Stimulated activated effector memory CD8-positive, alpha-beta T cell treated with anti-CD3 and anti-CD28 coated beads, Interleukin-12 subunit alpha, Interleukin-12 subunit beta, amount 100 ng/mL, for 72 hours (primary cell): ENCODE measurements at places on chromosomes 5 and 9.

DNA sequence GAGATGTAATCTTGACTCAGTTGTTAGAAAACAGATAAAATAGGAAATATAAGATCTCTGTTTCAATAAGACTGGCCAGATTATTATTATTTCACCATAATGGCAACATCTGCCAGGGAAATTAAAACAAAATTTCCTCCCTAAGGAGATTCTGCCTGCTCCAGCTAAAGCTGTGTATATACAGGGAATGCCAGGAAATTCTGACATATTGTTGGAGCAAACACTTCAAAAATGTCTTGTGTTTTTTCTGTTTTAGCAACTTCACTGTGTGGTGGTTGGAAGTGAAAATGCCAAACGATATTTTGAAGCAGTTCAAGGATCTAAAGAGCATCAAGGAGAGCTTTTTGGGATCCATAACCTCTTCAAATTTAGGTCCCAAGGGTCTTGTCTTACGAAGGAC is 90.8 kb downstream of the ERCC6L2 start:
- no peak for DNase-seq

- DNase-seq = no peak
Observed at GRCh38 chr5:135225856-135226560, 173.0 kb downstream of the MACROH2A1 start.

GRCh38 chr9:84121991-84122523 is 141.5 kb downstream of the RMI1 start:
- DNase-seq = no peak

GRCh38 chr9:110605565-110605964 is 26.0 kb upstream of the SVEP1 start:
- DNase-seq = no peak

- no peak for DNase-seq
Observed at GRCh38 chr5:153513156-153513555, 22.7 kb downstream of the GRIA1 start.

- DNase-seq = no peak
Observed at GRCh38 chr5:118052503-118052902, 935.8 kb downstream of the DTWD2 start.

DNA sequence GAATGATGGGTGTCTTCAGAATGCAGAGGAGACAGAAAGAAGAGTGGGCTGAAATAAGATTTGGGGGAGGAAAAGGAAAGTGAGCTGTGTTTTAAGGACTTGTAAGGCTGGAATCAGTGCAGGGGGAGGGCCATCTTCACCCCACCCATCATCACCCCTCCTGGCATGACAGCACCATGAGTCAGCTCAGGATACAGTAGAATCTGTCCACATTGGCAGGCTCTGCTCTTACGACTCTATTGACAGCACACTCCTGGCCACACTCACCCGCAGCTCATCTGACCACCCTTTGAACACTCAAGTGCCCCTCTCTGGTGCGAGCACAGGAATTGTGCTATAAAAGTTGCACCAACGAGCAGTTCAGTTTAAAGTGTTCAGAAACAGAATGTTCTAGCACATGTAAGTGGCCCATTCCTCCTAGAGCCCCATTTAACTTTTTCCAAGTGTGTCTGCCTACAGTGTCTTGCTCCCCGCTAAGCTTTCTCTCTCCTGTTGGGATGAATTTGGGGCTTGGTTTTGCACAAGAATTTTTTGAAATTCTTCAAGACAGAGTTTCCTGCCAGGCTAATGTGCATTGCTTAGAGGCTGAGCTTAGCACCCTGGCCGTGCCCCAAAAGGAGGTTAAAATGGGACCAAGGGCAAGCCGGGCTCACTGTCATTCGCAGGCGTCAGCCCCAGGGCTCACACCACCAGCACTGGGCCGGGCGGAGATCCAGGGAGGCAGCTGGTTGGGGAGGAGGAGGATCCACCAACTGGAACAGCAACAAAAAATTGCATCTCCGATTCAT is 12.0 kb downstream of the ADRA1B start:
- no peak for DNase-seq

DNA sequence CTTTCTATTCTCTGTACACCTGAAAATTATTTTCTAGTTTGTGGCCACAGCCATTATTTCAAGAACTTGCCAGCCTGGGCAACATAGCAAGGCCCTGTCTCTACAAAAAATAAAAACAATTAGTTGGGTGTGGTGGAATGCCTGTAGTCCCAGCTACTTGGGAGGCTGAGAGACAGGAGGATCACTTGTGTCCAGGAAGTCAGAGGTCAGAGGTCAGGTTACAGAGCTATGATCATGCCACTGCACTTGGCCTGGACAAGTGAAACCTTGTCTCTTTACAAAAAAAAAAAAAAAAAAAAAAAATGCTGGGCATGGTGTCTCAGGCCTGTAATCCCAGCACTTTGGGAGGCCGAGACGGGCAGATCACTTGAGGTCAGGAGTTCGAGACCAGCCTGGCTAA is 58.3 kb downstream of the HMGCR start:
- no peak for DNase-seq

DNA sequence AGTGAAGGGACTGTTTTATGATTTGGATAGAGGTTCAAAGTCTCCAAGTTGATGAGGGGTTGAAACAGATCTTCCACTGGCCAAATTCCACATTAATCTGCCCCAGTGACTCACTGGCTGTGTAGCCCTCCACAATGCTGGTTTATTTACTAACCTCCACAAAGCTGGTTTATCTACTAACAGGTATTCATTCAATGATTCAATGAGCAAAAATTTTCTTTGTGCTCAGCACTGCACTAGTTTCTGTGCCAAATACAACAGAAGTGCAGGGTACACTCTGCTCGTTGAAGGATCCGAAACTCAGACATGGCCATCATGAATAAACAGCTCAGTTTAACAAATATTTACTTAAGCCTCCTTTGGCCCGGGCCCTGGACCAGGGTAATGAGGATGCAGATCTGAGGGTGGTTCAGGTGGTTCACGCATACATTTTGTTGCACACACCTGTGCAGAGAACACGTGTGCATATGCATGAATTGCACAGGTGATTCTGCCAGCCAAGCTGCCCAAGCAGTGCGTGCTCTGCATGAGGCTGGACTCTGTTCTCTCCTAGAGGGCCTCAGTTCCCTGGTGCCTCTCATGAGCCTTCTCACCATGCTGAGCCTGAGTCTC is 71.0 kb downstream of the SH3PXD2B start:
- DNase-seq = no peak

DNA sequence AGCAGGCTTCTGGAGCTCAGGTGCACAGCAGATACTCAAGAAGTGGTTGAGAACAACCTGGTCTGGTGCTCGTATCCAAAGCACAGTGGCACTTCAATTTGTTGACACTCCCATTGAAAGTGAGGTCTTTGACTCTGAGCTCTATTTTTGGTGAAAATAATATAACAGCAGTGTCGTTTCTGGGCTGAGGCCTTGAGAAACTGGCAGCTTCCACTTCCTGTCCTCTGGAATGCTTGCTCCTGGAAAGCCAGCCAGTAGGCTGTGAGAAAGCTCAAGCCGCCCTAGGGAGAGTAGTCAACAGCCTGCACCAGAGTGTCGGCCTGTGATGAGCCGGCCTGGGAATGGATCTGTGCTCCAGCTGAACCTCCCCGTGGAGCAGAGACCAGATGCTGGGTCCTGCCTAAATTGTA is 6.8 kb upstream of the SUSD3 start:
- no peak for DNase-seq

DNA sequence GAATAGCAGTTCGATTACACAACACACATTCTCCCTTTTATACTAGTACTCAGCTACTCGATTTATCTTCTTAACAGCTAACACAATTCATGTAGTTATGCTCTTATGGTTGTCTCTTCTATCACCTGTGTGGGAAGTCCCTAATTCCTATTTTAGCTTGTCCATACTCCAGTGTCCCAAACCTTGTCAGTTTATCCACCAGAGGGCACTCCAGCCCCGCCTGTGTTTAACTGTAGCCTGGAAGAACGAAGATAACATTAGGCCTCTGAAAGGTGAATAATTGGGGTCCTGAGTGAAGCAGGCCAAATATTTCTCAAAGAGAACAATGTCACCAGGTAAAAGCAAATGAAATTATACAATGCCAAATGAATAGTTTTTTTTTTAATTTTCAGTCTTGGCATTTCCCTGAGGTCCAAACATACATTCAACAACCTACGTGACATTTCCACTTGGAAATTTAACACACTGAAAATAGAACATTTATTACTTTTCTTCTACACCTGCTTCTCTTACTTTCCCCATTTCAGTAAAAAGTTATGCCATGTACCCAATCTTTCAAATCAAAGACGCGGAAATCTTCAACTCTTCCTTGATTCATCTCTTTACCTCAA is 560.7 kb downstream of the HTR1A start:
- DNase-seq = no peak

DNA sequence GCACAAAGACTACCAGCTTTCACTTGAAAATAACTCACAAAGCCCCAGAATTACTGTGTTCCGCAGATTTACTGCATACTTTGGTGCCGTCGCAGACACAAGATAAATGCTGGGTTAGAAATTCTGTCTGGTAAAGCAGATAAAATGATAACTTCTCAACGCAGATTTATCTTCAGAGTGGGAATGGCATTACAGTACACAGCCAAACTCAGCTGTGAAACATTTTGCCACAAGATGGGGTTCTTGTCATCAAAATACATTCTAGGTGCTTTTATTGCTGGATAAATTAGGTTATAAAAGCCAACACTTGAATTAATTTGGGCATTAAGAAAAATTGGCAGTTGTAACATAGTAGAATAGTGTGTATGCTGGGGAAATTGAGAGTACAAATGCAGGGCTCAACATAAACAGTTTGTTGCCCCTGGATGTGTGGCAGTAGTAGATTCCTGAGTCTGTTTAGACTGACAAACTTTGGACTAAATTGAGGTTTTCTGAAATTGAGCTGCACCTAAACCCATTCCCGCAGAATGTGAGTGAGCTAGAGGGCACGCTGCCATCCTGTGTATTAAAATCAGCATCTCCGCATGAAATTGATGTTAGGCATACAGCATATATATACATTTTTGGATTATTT is 61.1 kb downstream of the LMNB1 start:
- no peak for DNase-seq
